A673 (cell line): ENCODE measurements at places on chromosomes 12 and 14.

GRCh38 chr12:29426498-29426897, 45.5 kb upstream of the ERGIC2 start:
- peaks cover 3% of the 10 kb centered on the region for H3K27me3 ChIP-seq
- H3K27ac ChIP-seq: no peak overlapping the region
- no peaks in the 10 kb centered on the region for H3K4me1 ChIP-seq
- DNase-seq: no peak
- no peaks in the 10 kb centered on the region for H3K36me3 ChIP-seq
- no peak overlapping the region for H3K4me3 ChIP-seq

DNA sequence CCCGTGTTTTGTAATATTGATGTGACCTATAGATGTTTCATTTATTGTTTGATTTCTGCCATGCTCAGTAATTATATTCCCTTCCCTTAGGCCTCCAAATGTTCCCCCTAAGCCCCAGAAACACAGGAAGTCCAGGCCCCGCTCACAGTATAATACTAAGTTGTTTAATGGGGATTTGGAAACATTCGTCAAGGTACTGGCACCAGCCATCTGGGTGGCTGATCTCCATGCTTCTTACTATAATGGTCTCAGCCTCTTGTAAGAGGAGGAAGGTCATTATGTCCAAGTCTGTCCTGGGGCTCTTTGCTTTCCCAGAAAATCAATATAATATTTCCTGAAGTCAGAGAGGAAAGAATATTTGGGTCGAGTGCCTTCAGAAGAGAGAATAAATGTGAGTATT, 130.9 kb downstream of the KICS2 start:
- peak overlapping the region; percentile 52 for H3K27ac ChIP-seq
- H3K36me3 ChIP-seq: no peaks in the 10 kb centered on the region
- no peaks in the 10 kb centered on the region for H3K27me3 ChIP-seq
- peak; percentile 53 for DNase-seq

- no peaks in the 10 kb centered on the region for H3K4me1 ChIP-seq
- no peaks in the 10 kb centered on the region for H3K27me3 ChIP-seq
- no peak overlapping the region for H3K27ac ChIP-seq
- H3K36me3 ChIP-seq: no peaks in the 10 kb centered on the region
- H3K4me3 ChIP-seq: no peak overlapping the region
Observed at GRCh38 chr14:31864937-31865855, 211.9 kb upstream of the ARHGAP5 start.

GRCh38 chr12:115172521-115172920, 488.5 kb upstream of the TBX3 start:
- no peaks in the 10 kb centered on the region for H3K36me3 ChIP-seq
- no peaks in the 10 kb centered on the region for H3K4me1 ChIP-seq
- no peak overlapping the region for H3K27ac ChIP-seq
- H3K4me3 ChIP-seq: no peak overlapping the region
- no peak for DNase-seq
- H3K27me3 ChIP-seq: no peaks in the 10 kb centered on the region

DNA sequence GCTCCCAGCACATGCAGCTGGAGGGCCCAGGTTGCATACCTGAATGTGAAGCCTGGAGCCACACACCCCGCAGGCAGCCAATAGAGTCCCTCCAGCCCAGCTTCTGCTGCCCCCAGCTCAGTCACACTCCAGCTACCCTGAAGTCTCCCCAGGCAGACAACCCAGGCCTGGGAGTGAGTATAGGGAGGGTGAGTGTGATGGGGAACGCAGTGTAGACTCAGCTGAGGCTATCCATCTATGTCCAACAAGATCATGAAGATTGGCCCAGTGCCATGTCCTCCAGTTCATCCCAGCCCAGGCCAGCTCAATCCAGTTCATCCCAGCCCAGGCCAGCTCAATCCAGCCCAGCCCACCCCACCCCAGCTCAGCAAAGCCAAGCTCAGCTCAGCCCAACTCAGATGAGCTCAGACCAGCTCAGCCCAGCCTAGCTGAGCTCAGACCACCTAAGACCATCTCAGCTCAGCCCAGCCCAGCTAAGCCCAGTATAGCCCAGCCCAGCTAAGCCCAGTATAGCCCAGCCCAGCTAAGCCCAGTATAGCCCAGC, 330.4 kb downstream of the TMEM121 start:
- no peak overlapping the region for H3K4me3 ChIP-seq
- H3K36me3 ChIP-seq: no peaks in the 10 kb centered on the region
- no peak overlapping the region for H3K27ac ChIP-seq
- no peak for DNase-seq
- no peaks in the 10 kb centered on the region for H3K4me1 ChIP-seq

- H3K36me3 ChIP-seq: no peaks in the 10 kb centered on the region
- H3K27ac ChIP-seq: no peak overlapping the region
- no peak for DNase-seq
- no peaks in the 10 kb centered on the region for H3K27me3 ChIP-seq
- H3K4me1 ChIP-seq: no peaks in the 10 kb centered on the region
Observed at GRCh38 chr14:95024380-95024779, 132.9 kb downstream of the DICER1 start.

GRCh38 chr12:21849878-21850277, 75.4 kb upstream of the KCNJ8 start:
- peaks cover 7% of the 10 kb centered on the region for H3K27me3 ChIP-seq
- no peak for DNase-seq

DNA sequence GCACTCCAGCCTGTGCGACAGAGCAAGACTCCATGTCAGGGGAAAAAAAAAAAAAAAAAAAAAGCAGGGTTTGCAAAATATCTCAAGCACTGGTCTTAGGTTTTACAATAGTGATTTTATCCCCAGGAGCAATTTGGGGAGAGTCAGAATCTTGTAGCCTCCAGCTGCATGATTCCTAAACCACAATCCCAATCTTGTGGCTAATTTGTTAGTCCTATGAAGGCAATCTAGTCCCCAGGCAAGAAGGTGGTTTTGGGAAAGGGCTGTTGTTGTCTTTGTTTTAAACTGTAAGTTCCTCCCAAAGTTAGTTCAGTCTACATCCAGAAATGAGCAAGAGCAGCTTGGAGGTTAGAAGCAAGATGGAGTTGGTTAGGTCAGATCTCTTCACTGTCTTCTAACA, 135.7 kb downstream of the PLXNC1 start:
- H3K36me3 ChIP-seq: no peaks in the 10 kb centered on the region
- H3K4me1 ChIP-seq: peaks cover 3% of the 10 kb centered on the region
- DNase-seq: no peak
- H3K27me3 ChIP-seq: no peaks in the 10 kb centered on the region
- no peak overlapping the region for H3K4me3 ChIP-seq

GRCh38 chr12:18146363-18146762, 56.4 kb upstream of the RERGL start:
- peaks cover 16% of the 10 kb centered on the region for H3K4me1 ChIP-seq
- no peaks in the 10 kb centered on the region for H3K27me3 ChIP-seq
- H3K27ac ChIP-seq: no peak overlapping the region
- no peak for DNase-seq
- no peaks in the 10 kb centered on the region for H3K36me3 ChIP-seq
- H3K4me3 ChIP-seq: no peak overlapping the region

GRCh38 chr14:55508676-55509075, 68.3 kb upstream of the TBPL2 start:
- DNase-seq: no peak
- H3K4me3 ChIP-seq: no peak overlapping the region
- H3K27ac ChIP-seq: no peak overlapping the region
- H3K36me3 ChIP-seq: no peaks in the 10 kb centered on the region

- no peak overlapping the region for H3K27ac ChIP-seq
- no peaks in the 10 kb centered on the region for H3K4me1 ChIP-seq
- peak; percentile 19 for DNase-seq
- H3K27me3 ChIP-seq: no peaks in the 10 kb centered on the region
- H3K4me3 ChIP-seq: no peak overlapping the region
Observed at GRCh38 chr12:27083861-27084394, 1.6 kb upstream of the C12orf71 start.

DNA sequence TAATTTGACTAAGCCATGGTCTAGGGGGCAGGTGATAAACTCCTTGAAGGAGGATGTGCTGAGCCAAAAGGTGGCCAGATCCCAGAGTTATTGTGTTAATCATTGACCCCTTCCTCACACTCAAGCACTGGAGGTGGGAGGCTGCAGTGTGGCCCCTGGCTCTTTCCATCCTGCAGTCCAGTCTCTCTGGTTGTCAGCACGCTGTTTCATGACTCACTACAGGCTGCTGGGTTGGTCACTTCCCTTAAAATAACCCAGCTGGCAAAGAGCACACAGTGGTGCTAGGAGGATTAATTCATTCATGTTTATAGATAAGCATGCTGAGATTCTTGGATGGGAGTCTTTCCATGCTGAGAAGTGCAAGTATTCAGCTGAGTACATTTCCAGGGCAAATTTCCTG, 228.9 kb downstream of the ANO2 start:
- no peaks in the 10 kb centered on the region for H3K4me1 ChIP-seq
- no peaks in the 10 kb centered on the region for H3K36me3 ChIP-seq
- no peaks in the 10 kb centered on the region for H3K27me3 ChIP-seq
- H3K4me3 ChIP-seq: no peak overlapping the region

DNA sequence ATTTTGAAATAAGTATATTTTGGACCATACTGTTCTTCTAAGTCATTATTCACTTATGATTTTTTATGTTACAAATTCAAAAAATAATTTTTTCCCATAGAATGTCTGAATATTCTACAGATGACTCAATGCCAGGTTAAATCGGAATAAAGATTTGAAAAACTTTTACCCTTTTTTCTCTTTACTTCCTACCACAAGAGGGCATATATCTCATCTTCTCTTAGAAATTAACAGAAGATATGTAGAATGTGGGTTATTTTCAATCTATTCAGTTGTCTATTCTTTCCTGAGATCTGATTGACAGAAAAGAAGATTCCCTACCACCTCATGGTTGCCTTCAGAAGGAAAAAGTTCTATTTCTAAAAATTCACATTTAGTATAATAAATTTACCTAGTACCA, 53.0 kb upstream of the KITLG start:
- H3K4me1 ChIP-seq: peaks cover 2% of the 10 kb centered on the region
- DNase-seq: peak; percentile 18
- H3K36me3 ChIP-seq: no peaks in the 10 kb centered on the region
- H3K27ac ChIP-seq: no peak overlapping the region

- H3K4me1 ChIP-seq: peaks cover 30% of the 10 kb centered on the region
- peaks cover 12% of the 10 kb centered on the region for H3K36me3 ChIP-seq
- H3K27me3 ChIP-seq: no peaks in the 10 kb centered on the region
Observed at GRCh38 chr14:91158091-91158790, 44.4 kb downstream of the DGLUCY start.

DNA sequence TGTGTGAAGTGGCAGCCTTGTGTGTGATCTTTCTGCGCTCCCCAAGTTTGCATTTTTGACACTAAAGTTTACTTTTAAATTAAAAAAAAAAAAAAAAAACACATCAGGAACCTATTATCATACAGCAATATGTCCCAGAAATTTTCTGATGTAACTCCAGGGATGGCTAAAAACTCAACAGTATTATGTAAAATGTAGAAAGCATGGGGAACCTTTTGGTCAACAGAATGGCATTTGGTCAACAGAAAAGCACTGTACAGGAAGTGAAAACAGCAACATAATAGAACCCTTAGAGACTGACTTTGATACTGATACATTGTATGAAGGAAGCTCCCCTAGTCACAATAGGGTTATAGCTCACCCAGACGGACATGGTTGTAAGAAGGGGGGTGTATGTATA, 224.3 kb downstream of the ITPR2 start:
- H3K4me3 ChIP-seq: no peak overlapping the region
- no peaks in the 10 kb centered on the region for H3K4me1 ChIP-seq
- H3K27me3 ChIP-seq: no peaks in the 10 kb centered on the region
- H3K27ac ChIP-seq: no peak overlapping the region

DNA sequence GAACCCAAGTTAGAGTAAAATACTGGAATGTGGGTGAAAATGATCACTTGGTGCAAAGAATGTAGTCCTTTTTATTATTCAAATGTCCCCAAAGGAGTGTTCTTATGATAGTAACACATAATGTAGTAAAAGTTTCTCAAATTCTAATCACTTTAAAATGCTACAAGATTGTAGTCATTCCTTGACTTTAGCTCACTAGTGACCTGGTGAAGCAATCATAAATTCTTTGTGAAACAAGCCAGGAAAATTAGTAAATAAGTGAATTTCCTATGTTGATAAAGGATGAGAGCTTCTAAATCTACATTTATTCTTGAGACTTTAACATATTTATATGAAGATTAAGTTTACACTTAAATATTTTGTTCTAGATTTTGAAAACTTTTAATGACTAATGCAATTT, 30.7 kb upstream of the SLC17A8 start:
- H3K27me3 ChIP-seq: no peaks in the 10 kb centered on the region
- peaks cover 31% of the 10 kb centered on the region for H3K36me3 ChIP-seq
- no peak overlapping the region for H3K4me3 ChIP-seq

GRCh38 chr12:123829561-123829960, 67.5 kb downstream of the DNAH10 start:
- H3K27me3 ChIP-seq: no peaks in the 10 kb centered on the region
- H3K36me3 ChIP-seq: no peaks in the 10 kb centered on the region
- no peak overlapping the region for H3K27ac ChIP-seq
- no peaks in the 10 kb centered on the region for H3K4me1 ChIP-seq
- no peak for DNase-seq

GRCh38 chr12:3342051-3342450, 149.0 kb upstream of the PRMT8 start:
- peak; percentile 62 for DNase-seq
- no peak overlapping the region for H3K27ac ChIP-seq
- peaks cover 4% of the 10 kb centered on the region for H3K4me1 ChIP-seq
- H3K27me3 ChIP-seq: no peaks in the 10 kb centered on the region

- peaks cover 46% of the 10 kb centered on the region for H3K4me1 ChIP-seq
- no peak overlapping the region for H3K27ac ChIP-seq
- no peak for DNase-seq
- no peaks in the 10 kb centered on the region for H3K27me3 ChIP-seq
Observed at GRCh38 chr12:19276767-19277166, 147.2 kb downstream of the PLEKHA5 start.

DNA sequence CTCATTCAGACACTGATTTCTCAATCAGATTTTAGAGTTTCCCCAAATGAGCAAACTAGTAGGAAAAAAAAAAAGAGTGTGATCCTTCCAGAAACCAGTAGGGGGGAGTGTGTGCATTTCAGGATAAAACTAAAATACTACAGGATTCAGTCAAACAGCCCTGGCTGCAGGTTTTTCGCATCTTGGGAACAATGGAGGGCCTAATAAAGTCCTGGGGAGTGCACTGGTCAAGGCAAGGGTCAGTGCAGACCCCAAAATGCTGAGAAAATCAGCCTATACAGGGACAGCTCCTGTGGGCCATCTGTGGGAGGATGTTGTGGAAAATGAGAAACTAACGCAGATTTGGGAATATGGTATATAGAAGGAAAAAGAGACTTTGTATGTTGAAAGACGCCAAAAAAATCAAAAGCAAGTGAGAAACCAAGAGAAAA, 22.2 kb upstream of the ABCD4 start:
- no peaks in the 10 kb centered on the region for H3K36me3 ChIP-seq
- no peak overlapping the region for H3K27ac ChIP-seq
- H3K4me3 ChIP-seq: no peak overlapping the region
- no peaks in the 10 kb centered on the region for H3K27me3 ChIP-seq
